ENCODE measurements at places on chromosomes 2 and 18. TPM values are rescaled to one million over a fixed set of nuclear protein-coding genes. Genes with fewer than 3 reads are reported as not detected.

DNA sequence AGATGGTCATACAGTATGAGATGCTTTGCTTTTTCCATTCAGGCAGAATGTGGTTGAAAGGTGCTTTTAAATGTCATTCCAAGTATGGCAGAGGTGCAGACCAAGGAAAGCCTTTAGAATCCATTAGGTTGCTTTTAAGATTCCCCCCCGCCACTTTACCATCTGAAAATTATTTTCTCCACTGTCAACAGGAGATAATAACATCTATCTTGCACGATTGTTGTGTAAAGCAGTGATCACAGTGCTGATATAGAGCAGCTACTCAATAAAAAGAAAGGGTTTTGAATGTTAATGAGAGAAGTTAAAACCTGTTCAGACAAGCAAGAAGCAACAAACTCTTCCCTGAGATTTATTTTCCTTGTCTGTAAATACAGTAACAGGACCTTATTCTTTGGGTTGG lies 372.5 kb upstream of the GCFC2 start:
- DNase-seq = no peak
- H3K36me3 ChIP-seq = no peaks in the 10 kb centered on the region
- H3K4me3 ChIP-seq = no peak overlapping the region
- no peaks in the 10 kb centered on the region for H3K4me1 ChIP-seq
- no peaks in the 10 kb centered on the region for H3K27me3 ChIP-seq

- no peaks in the 10 kb centered on the region for H3K36me3 ChIP-seq
- DNase-seq = peak; percentile 43
- no peaks in the 10 kb centered on the region for H3K27me3 ChIP-seq
- H3K4me1 ChIP-seq = peaks cover 47% of the 10 kb centered on the region
- no peak overlapping the region for H3K4me3 ChIP-seq
Observed at GRCh38 chr2:101802329-101802728, 104.8 kb downstream of the MAP4K4 start.

Gene C1QL2
- total RNA-seq = not detected

Gene POMC
- total RNA-seq = 3.9 TPM

DNA sequence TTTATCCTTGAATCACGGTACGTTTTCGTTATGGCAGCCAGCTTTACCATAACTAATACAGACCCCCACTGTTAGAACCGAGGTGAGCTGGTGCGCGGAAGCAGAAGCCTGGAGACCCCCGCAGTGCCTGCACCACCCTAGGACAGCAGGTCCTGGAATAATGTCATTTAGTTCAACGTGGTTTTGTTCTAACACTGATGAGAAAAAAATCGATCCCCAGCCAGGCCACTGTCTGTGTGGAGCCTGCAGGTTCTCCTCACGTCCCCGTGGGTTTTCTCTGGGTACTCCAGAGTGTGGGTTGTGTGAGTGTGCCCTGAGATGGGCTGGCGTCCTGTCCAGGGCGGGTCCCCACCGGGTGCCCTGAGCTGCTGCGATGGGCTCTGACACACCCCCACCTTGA lies 69.9 kb upstream of the ST3GAL5 start:
- no peak overlapping the region for H3K27ac ChIP-seq
- H3K27me3 ChIP-seq = no peaks in the 10 kb centered on the region
- H3K4me1 ChIP-seq = peaks cover 4% of the 10 kb centered on the region
- no peaks in the 10 kb centered on the region for H3K36me3 ChIP-seq

DNA sequence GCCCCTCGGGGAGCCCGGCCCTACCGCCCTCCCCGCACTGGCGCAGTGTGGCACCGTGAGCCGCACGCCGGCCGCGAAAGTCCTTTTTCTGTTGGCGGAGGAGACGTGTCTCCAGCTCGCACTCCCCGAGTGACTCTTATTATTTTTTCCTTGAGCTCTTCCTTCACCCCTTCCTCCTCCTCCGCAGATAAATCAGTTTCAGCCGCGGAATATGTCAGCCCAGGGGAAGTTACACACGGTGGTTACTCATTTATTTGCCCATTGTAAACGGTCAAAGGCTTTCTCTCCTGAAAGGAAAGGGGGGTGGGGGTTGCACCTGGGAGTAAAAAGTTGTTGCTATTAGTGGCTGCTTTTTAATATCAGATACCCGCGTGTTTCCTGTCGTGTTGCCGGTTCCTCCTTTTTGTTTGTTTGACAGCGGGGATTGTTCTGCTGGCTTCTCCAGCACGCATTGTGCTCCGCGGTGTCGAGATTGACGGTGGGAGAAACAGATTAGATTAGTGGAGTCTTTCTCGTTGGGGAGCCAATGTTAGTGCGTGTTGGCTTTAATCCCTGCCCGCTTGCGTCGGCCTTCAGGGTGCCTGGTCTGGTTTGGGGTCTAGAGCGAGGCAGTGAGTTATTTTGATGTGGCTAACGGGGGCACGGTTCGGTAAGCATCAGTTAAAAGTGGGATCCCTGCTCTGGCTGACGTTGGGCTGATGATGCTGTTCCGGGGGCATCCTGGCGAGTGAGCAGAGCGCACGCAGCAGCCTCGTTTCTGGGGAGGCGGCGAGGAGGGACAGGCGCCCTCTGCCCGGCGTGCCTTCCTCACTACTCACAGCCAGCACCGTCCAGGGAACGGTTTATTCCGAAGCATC lies 1.6 kb downstream of the CRIM1 start:
- peak overlapping the region; percentile 76 for H3K27ac ChIP-seq
- peak overlapping the region; percentile 86 for H3K4me3 ChIP-seq
- H3K36me3 ChIP-seq = no peaks in the 10 kb centered on the region
- H3K4me1 ChIP-seq = peaks cover 64% of the 10 kb centered on the region
- no peak for DNase-seq

- no peak overlapping the region for H3K4me3 ChIP-seq
- H3K4me1 ChIP-seq = no peaks in the 10 kb centered on the region
- H3K27me3 ChIP-seq = no peaks in the 10 kb centered on the region
- no peak for DNase-seq
Observed at GRCh38 chr18:30595942-30596341, 446.6 kb downstream of the DSC3 start.

DNA sequence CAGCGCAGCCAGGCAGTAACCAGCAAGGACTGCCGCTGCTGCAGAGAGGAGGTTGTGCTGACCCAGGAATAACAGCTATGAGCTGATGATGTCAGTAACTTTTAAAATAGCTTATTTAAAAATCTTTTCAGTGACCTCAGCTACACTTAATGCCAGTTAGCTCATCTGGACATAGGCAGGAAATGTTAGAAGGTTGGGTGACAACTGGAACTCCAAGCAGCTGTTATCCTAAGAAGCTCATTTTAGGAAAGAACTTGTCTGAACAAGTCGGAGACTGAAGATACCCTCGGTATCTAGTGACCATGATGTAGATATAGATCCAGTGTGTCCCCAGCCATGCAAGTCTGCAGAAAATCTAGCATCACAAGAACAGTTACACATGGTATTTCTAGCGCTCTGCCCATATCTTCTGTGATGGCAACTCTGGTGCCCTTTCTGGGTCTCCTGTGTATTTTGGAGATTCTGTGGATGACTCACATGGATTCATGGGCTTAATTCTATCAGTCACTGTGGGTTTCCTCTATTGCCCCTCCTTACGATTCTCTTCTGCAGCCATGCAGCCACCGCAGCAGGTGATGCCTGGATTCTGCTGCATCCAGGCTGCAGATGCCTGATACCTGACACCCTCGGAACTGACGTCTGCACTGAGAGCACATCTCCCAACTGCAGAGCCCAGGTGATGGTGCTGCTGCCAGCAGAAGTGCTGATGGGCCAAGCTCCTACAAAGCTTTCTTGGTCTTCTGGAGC lies 19.8 kb upstream of the PLEK start:
- H3K4me3 ChIP-seq = no peak overlapping the region
- no peaks in the 10 kb centered on the region for H3K27me3 ChIP-seq
- H3K4me1 ChIP-seq = no peaks in the 10 kb centered on the region

DNA sequence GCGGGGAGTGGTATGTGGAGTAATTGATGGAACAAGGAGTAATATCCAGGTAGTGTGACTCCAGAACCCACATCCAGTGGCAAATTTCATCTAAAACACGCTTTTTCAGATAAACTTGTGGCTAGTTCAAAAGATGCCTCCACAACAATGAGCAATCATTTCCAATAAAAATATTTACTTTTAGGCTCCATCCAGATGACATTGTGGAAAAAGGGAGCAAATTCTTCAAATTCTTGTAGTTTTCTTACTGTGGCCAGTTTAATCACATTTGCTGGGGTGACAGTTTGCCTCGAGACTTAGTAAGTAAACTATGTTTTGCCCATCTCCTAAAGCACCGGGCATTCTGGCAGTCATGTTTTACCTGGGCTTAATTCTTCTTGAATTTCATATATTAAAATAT lies 243.6 kb downstream of the IRS1 start:
- no peak overlapping the region for H3K4me3 ChIP-seq
- H3K27me3 ChIP-seq = no peaks in the 10 kb centered on the region
- no peak overlapping the region for H3K27ac ChIP-seq

DNA sequence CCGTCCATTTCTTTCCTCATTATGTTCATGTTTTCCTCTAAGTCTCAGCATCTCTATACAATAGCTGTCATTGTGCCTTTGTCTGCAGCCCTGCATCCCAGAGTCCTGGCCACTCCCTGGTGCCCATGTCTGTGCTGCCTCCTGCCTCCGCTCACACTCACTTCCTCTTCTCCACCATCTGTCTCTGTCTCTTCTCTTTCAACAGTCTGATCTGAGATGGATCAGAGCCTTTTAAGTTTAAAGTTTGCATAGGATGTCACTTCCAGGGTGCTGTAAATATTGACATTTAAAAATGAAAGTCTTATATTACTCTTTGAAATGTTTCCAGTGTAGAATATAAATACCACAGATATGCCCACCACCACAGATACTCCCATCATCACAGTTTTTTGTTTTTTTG lies 42.7 kb downstream of the UBE2F start:
- no peak for DNase-seq
- H3K4me1 ChIP-seq = no peaks in the 10 kb centered on the region
- peaks cover 9% of the 10 kb centered on the region for H3K36me3 ChIP-seq
- H3K27ac ChIP-seq = no peak overlapping the region
- H3K27me3 ChIP-seq = no peaks in the 10 kb centered on the region

DNA sequence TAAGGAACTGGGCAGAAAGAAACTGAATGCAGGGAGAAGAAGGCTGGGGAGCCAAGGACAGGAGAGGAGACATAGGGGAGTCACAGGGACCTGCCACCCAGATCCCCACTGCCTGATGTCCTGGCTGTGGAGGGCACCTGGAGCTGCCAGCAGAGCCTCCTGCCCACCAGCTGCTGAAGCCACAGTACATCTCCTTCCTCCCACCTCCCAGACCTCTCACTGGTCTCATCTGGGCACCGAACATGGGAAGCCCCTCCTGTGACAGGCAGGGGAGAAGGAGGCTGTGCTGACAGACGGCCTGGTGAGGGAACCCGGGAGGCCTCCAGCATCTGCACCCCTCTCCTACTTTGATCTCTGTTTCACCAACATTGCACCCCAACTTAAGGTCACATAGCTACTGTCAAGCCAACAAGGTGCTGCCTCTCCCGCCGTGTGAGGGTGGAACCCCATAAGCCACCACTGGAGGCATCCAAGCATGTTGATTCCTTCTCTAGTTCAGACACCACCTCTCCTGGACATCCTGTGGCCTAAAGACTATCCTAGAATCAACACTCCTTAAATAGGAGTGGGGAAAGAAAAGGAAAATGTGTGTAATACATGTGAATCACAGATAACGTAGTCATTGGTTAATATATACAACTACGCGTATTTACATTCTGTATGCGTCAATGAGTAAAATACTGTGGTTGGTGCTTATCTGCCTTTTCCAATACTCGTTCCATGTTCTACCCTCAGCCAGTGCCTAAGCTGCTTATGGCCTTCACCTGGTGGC lies 3.5 kb upstream of the RNPEPL1 start:
- peaks cover 71% of the 10 kb centered on the region for H3K4me1 ChIP-seq
- peak overlapping the region; percentile 85 for H3K4me3 ChIP-seq
- peak overlapping the region; percentile 91 for H3K27ac ChIP-seq
- no peaks in the 10 kb centered on the region for H3K27me3 ChIP-seq
- H3K36me3 ChIP-seq = peaks cover 9% of the 10 kb centered on the region

Gene CCNT2
- 44.0 TPM for total RNA-seq

DNA sequence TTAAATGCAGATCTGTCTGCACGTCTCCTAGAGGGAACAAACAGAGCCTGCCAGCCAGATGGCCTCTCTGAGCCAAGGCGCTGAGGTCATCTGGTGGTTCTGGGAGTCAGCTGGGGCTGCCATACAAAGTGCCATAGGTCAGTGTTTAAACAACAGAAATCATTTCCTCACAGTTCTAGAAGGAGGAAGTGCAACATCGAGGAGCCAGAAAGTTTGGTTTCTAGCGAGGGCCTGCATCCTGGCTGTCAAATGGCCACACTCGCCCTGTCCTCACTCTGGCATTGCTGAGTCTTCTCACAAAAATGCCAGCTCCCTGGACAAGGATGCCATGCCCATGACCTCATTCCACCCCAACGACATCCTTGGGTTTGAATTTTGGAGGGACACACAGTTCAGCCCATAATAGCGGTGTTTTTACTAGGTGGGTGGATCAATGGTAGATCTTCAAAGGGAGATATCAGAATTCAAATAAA lies 59.6 kb downstream of the MYT1L start:
- H3K4me3 ChIP-seq = no peak overlapping the region
- no peaks in the 10 kb centered on the region for H3K27me3 ChIP-seq
- H3K36me3 ChIP-seq = no peaks in the 10 kb centered on the region
- no peaks in the 10 kb centered on the region for H3K4me1 ChIP-seq
- DNase-seq = no peak
- H3K27ac ChIP-seq = no peak overlapping the region

DNA sequence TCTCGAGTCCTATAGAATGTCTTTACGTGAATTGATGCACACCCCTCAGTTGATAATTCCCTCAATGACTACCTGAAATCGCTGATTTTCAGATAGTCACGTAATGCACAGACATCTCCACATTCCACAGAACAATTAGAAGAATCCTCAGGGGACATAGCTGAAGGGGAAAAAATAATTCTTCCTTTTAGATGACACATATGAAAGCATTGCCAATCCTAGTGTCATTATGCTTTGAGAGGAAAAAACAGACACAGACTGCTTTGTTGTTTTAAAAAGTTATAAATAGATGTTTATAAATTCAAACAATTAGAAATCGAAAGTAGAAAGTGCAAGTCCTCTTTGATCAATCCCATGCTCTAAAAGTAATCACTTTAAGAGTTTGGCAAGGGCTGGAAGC lies 100.6 kb upstream of the FN1 start:
- H3K27ac ChIP-seq = no peak overlapping the region
- H3K4me3 ChIP-seq = no peak overlapping the region
- no peaks in the 10 kb centered on the region for H3K36me3 ChIP-seq

DNA sequence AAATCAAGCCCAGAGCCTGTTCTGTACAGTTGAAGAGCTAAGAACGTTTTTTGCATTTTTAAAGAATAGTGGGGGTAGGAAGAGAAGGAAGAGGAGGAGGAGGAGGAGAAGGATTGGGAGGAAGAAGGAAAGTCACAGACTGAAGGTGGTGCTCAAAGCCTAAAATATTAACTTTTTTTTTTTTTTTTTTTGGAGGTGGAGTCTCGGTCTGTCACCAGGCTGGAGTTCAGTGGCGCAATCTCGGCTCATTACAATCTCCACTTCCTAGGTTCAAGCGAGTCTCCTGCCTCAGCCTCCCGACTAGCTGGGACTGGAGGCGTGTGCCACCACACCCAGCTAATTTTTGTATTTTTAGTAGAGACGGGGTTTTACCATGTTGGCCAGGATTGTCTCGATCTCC lies 18.3 kb upstream of the KLHL29 start:
- DNase-seq = peak; percentile 56
- no peaks in the 10 kb centered on the region for H3K36me3 ChIP-seq

Gene FSHR
- not detected for total RNA-seq

- no peak for DNase-seq
- no peaks in the 10 kb centered on the region for H3K27me3 ChIP-seq
- H3K36me3 ChIP-seq = no peaks in the 10 kb centered on the region
- H3K27ac ChIP-seq = no peak overlapping the region
- no peaks in the 10 kb centered on the region for H3K4me1 ChIP-seq
- H3K4me3 ChIP-seq = no peak overlapping the region
Observed at GRCh38 chr2:79935771-79936657, 368.5 kb downstream of the LRRTM1 start.

GRCh38 chr2:29910960-29911359 lies 10.4 kb downstream of the ALK start:
- no peak for DNase-seq
- no peaks in the 10 kb centered on the region for H3K4me1 ChIP-seq
- no peak overlapping the region for H3K4me3 ChIP-seq
- peaks cover 23% of the 10 kb centered on the region for H3K27me3 ChIP-seq
- no peak overlapping the region for H3K27ac ChIP-seq
